ENCODE measurements at places on chromosomes 6 and 20. TPM values are rescaled to one million over a fixed set of nuclear protein-coding genes. Genes with fewer than 3 reads are reported as not detected.

DNA sequence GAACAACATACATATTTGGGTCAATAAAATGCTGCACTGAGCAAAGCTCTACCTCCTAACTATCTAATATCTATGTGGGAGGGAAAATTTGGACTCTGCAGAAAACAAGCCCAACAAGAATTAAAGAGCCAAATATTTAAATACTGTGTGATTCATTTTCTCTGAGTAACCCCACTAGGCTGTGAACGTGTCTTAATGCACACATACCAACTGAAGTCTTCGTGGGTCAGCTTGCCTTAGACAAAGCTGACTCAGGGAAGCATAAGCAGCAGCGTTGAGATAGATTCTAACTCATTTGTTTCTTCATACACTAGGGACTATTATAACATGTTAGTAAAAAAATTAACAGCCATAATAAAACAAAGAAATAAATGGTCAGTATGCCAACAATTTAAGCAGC is 114.3 kb downstream of the GJA1 start:
- DNase-seq, result no peak

DNA sequence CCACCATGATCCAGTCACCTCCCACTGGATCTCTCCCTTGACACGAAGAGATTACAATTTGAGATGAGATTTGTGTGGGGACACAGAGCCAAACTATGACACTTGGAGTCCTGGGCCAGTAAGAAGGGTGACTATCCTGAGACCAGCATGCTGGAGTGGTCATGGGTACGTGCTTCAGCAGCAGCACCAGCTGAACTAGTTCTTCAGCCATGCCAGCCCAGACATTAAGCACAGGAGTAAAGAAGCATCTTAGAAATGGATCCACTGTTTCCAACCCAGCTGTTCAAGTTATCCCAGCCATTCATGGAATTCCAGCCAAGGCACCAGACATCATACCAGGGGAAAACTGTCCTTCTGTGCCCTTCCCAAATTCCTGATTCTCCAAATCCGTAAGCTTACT is 370.0 kb downstream of the MAFB start:
- DNase-seq, result no peak

DNA sequence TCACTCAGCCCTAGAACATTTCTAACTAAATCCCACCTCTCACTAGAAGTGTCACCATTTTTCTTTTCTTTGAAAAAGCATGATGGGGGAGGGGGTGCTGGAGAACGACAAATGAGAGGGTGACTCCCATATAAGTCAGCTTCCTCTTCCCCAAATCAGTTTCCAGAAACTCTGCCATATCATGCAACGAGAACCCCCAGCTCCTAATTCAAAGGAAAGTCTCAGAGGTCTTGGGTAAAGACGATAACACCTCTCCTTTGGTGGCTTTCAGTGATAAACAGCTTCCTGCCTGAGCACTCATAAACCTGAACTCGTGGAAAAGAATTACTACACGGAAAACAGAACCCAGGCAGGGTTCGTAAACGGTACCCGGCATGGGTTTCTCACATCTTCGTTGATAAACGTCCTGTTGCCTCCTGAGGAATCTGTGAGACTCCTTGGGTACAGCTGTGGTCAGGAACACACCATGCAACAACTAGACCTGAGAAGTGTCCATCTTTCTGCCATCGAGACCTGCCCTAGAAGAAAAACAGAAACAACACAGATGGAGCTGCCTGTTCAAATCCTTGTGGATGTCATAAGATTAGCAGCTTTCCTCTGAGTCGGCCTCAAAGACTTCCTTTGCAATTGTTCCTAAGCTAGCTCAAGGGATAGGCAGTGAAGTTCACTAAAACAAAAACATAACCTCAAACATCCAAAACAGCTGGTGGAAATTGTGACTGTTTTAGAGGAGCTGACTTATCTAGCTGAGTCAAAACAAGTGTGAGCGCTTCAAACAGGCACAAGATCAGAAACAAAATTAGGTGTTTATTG is 185.8 kb upstream of the PRDM1 start:
- DNase-seq, result peak; percentile 39

IMPG1 gene
- total RNA-seq, result 0.10 TPM

DNA sequence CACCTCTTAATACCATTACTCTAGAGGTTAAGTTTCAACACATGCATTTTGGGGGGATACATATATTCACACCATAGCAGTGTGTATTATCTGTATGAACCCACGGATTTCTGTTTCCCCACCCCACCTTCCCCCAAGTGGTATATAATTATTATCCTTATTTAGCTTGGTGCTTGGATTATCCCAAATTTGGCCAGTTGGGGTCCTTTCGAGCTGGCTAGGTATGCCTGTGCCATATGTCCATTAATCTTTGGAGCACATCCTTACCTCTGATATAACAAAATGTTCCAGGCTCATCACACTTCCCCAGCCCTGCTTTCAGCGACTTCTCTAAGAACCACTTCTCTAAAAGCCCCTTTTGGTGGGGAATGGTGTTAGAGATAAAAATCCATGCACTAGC is 118.7 kb upstream of the MLIP start:
- DNase-seq, result no peak

DNA sequence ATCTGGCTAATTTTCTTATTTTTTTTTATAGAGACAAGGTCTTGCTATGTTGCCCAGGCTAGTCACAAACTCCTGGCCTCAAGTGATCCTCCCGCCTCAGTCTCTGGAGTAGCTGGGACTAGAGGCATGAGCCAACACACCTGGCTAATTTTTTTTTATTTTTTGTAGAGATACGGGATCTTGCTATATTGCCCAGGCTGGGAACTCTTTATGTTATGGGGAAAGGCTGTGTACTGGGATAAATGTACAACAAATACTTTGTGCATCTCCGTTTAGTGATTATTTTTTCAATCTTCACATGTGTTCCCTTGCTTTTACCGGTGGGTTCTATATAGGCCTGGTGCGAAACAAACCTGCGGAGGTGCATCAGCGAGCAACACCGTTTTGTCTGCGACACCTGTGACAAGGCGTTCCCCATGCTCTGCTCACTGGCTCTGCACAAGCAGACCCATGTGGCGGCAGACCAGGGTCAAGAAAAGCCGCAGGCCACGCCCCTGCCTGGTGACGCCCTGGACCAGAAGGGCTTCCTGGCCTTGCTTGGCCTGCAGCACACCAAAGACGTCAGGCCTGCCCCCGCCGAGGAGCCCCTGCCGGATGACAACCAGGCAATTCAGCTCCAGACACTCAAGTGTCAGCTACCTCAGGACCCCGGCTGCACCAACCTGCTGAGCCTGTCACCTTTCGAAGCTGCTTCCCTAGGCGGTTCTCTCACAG is 84.2 kb downstream of the SSR1 start:
- no peak for DNase-seq

DNA sequence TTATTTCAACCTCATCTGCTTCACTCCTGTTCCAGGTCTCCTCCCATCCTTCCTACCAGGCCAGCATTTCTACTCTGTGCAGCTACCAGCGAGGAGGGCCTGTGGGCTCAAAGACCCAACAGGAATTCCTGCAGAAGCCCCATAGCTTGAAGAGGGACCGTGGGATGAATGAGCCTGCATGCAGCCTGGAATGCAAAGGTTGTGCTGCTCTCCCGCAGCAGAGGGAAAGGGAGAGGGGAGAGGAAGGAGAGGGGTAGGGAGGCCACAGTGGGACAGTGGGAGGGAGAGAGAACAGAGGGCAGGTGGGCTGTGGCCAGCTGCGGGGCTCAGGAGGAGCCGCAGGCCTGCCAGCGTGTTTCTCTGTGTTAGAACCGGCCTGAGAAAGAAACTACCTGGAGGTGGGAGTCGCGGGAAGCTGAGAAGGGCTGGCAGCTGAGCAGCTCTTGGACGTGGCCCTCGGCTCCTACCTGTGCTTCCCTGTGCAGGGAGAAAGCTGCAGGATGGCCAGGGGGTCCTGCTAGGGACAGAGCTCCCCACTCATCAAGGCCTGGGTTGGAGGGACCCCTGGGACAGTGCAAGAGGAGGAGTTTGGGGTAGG is 66.1 kb upstream of the MLN start:
- DNase-seq, result no peak

FERMT1 gene
- 5.4 TPM for total RNA-seq

GRCh38 chr6:28606424-28607391 is 81.0 kb downstream of the GPX5 start:
- DNase-seq, result peak; percentile 97

DNA sequence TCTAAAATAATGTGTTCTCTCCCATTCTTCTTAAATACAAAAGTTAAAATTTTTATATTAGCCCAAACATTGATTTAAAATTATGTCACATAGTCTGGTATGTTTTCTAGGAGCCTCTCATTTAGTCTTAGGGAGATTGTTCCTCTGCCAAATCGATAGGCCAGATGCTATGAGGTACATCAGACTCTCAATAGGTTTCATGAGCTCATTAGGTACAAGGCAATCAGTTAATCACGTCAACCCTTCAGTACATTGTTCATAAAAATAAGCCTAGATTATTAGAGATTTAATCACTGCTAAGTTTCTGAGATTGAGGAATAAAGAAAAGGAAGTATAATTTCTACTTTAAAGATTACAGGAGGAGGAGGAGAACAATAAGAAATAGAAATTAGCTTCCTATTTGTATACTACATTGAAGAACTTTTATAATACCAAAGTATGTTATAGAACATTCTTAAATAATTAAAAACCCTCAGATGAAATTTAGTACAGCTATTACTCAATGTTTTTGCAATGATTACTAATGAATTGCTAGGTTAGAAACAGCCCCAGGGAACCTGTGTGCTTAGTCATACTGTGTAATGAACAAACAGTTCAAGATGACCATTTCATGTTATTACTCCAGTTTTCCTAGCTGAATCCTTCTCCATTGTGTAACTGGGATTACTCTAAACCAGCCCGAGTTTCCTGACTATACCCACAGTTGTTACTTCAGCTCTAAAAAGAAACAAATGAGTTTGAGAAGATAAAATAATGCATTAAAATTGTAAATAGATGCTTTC is 117.0 kb downstream of the BMP5 start:
- DNase-seq, result no peak

FUT9 gene
- total RNA-seq, result 89.4 TPM

- DNase-seq, result no peak
Observed at GRCh38 chr20:40502576-40502975, 186.5 kb downstream of the MAFB start.

DNA sequence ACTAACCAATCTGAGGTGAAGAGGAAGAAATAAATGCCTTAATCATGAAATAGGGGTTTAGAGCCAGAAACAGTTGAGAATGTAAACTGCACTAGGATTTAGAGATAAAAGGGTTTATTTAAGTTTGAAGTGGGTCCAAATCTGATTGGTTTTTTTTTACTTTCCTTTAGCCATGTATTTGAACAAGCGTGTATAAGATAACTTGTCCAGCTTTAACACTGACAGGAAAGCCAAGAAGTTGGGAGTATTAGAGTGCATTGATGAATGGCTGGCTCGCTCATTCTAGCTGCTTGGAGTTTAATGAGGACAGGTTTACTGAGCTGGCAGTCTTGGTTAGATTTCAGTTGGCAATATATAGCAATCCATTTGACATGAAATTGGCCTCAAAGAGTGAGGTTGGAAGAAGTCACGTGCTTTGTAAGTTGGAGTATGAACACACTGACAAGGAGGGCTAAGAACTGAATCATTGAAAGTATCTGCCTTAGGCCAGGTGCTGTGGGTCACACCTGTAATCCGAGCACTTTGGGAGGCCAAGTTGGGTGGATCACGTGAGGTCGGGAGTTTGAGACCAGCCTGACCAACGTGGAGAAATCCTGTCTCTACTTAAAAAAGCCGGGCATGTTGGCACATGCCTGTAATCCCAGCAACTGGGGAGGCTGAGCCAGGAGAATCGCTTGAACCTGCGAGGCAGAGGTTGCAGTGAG is 13.7 kb downstream of the SRSF3 start:
- DNase-seq, result no peak

- no peak for DNase-seq
Observed at GRCh38 chr6:7132398-7133035, 24.8 kb downstream of the RREB1 start.

GRCh38 chr20:47188540-47188939 is 168.0 kb downstream of the ZMYND8 start:
- no peak for DNase-seq

DNA sequence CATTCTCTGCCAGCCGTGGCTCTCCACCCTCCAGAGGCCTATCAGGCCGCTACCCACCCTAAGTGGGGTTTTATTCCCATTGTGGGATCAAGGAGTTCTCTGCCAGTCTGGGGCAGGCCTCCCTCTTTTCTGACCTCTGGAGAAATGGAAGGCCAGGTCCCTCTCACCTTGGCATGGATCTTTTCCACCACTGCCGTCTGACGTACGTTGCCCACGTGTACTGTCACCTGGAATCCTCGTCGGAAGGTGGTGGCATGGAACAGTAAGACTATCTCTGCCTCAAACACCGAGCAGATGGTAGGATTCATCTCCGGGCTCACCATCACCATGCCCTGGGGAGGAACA is 7.3 kb downstream of the GTPBP2 start:
- DNase-seq, result no peak

- DNase-seq, result no peak
Observed at GRCh38 chr6:160861824-160862223, 129.7 kb upstream of the MAP3K4 start.

DNA sequence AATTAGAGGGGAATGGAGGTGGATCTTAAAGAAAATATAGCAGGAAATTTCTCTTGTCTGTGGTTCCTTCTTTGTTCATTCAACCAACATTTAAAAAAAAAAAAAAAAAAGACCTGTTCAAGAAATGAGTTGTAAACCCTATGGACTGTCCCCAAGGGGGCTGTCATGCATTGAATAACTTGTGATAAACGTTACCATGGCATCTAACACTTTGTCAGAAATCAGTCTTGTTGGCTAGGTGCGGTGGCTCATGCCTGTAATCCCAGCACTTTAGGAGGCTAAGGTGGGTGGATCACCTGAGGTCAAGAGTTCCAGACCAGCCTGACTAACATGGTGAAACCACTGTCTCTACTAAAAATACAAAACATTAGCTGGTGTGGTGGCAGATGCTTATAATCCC is 381.7 kb downstream of the BCKDHB start:
- DNase-seq, result no peak

DNA sequence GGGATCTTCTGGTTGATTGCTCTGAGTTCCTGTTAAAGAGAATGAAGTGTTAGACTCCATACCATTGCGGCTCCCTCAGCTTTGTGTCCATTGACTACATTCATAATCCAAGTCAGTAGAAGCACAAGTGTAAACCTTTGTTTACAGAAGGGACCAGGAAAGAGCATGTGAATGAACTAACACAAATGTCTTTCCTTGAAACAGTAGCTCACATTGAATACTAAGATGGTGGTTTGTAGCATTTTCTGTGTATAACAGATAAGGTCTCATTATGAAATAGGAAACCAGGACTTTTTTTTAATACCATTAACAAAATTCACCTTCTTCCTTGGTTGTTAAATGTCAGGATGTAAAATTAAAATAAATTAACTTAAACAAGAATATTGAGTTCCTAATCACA is 8.4 kb downstream of the STXBP5 start:
- DNase-seq, result no peak

GUCA1A gene
- 1.9 TPM for total RNA-seq

- DNase-seq, result no peak
Observed at GRCh38 chr6:127468936-127469335, 9.7 kb upstream of the KIAA0408 start.

- DNase-seq, result no peak
Observed at GRCh38 chr6:30829639-30830255, 54.6 kb upstream of the DDR1 start.

- DNase-seq, result no peak
Observed at GRCh38 chr6:19838442-19839236, 1.5 kb downstream of the ID4 start.

GRCh38 chr6:92231171-92231701 is 1188.1 kb downstream of the EPHA7 start:
- no peak for DNase-seq

Measured in spinal cord (tissue), 10 donors.